Chondrocyte (in vitro differentiated cells): ENCODE measurements at places on chromosomes 12 and 14.

DNA sequence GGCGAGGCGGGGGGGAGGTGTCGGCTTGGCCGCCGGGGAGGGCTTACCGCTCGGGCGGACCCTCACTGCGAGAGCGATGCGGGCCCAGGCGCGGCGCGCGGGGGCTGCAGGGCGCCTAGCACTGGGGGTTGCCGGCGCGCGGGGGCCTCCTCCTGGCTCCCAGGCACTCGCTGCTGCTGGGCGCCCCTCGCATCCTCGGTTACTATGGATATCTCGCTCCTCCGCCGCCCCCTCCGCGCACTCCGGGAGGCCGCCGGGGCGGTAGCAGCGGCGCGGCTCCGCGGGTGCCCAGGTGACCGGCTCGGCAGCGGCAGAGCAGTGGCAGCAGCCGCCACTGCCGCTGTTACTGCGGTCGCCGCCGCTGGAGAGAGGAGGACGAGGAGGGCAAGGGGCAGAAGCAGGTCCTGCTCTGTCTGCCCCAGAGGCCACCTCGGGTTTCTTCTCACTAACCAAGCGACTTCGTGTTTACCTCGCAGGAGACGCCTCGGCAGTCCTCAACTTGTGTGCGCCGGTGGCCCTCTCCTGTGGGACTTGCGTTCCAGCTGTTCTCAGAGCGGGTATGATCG lies 250.1 kb downstream of the APAF1 start:
- no peak for DNase-seq
- no peaks in the 10 kb centered on the region for H3K36me3 ChIP-seq
- H3K27me3 ChIP-seq: peaks cover 73% of the 10 kb centered on the region
- peak overlapping the region; percentile 35 for H3K4me3 ChIP-seq

DNA sequence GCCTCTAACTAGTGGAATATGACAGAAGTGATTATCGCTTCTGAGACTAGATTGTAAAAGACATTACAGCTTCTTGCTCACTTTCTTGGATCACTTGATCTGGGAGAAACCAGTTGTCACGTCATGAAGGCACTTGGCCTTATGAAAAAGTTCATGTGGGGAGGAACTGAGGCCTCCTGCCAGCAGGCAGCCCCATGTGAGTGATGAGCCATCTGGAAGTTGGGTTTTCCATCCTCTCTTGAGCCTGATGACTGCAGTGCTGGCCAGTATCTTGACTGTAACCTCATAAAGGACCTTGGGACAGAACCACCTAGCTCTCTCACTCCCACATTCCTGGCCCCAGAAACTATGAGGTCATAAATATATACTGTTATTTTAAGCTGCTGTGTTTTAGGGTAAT lies 28.0 kb downstream of the TTLL5 start:
- H3K27ac ChIP-seq: no peak overlapping the region
- H3K4me3 ChIP-seq: no peak overlapping the region
- DNase-seq: no peak
- H3K27me3 ChIP-seq: no peaks in the 10 kb centered on the region
- peaks cover 26% of the 10 kb centered on the region for H3K36me3 ChIP-seq

DNA sequence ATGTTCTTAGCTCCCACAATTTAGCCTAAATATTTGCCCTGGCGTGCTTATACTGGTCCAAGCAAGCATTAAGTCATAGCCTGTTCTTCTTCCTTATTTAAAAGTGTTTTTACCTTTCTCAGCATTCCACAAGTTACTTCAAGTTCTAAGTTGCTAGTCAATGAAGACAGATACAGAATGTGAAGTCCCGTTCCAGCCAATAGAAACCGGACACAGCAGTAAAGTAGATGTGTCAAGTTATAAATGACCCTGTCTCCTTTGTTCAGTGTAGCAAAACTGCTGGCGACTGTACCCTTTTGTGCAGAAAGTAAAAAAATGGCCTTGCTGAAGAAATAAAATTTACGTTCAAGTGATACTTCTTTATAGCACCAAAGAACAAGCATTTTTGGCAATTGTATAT lies 3.9 kb downstream of the SNAPC1 start:
- H3K4me1 ChIP-seq: peaks cover 48% of the 10 kb centered on the region

- no peaks in the 10 kb centered on the region for H3K36me3 ChIP-seq
- no peak overlapping the region for H3K27ac ChIP-seq
- H3K4me1 ChIP-seq: no peaks in the 10 kb centered on the region
- no peak for DNase-seq
Measured at GRCh38 chr12:25904442-25904841, 54.0 kb upstream of the RASSF8 start.

DNA sequence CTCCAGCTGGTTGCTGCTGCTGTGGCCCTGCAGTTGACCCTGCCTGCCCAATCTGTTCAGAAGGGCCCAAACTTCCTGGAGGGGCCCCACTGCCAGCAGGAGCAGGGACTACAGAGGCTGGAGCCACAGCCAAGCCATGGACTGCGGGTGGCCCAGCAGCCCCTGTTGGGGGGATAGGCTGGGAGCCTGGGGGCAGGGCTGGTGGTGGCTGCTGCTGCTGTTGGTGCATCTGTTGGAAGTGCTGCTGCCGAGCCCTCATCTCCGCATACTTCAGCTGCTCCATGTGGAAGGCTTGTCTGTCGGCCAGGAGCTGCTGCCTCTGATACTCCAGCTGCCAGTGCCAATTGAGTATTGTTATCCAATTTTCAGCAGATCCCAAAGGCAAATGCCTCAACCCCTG lies 7.2 kb downstream of the MYL6 start:
- peak overlapping the region; percentile 28 for H3K27ac ChIP-seq
- no peak overlapping the region for H3K4me3 ChIP-seq
- H3K4me1 ChIP-seq: peaks cover 18% of the 10 kb centered on the region

DNA sequence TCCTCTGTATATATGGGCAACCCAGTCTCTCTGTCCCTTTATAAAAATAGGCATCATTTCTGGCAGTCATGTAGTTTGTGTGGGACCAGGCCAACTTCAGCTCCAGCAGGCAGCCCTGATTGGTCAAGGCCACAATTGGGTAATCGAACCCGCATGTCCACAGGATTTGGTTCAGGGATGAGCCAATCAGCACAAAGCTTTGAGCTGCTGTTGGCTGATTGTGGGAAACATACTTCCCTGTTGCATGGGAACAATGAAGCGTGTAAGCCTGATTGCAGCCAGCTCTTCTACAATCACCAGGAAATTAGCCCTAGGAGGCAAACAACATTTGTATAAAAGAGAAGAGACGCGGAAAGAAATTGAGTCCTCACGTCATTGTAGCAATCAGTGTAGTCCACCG lies 328.6 kb downstream of the PCNX1 start:
- DNase-seq: no peak
- H3K4me3 ChIP-seq: no peak overlapping the region
- H3K27me3 ChIP-seq: peaks cover 8% of the 10 kb centered on the region
- H3K27ac ChIP-seq: no peak overlapping the region
- no peaks in the 10 kb centered on the region for H3K36me3 ChIP-seq

GRCh38 chr12:1838994-1839365 lies 18.6 kb downstream of the LRTM2 start:
- H3K27ac ChIP-seq: no peak overlapping the region
- peaks cover 21% of the 10 kb centered on the region for H3K4me1 ChIP-seq
- no peak overlapping the region for H3K4me3 ChIP-seq
- peak; percentile 61 for DNase-seq
- H3K27me3 ChIP-seq: peaks cover 18% of the 10 kb centered on the region

DNA sequence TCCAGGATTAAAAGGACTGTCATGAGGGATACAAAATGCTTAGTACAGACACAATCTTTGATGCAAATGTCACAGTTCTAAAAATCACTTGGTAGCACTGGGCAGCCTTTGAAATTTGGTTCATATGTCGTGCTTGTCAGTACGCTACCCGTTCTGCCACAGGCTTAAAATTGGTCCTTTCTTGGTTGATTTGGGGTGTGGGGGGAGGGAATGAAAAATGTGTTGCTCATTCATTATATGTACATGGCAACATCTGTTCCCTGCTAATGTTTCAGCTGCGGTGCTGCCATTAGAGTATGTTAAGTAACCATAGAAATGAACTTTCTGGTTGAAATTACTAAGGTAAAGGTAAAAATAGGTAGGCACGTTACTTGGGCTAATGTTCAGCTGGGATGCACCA lies 155.4 kb upstream of the ARHGAP5 start:
- H3K27me3 ChIP-seq: no peaks in the 10 kb centered on the region
- H3K27ac ChIP-seq: no peak overlapping the region
- no peaks in the 10 kb centered on the region for H3K36me3 ChIP-seq
- DNase-seq: no peak

GRCh38 chr14:99226687-99227086 lies 45.3 kb downstream of the BCL11B start:
- H3K27ac ChIP-seq: no peak overlapping the region
- no peaks in the 10 kb centered on the region for H3K4me1 ChIP-seq
- H3K36me3 ChIP-seq: no peaks in the 10 kb centered on the region
- peaks cover 71% of the 10 kb centered on the region for H3K27me3 ChIP-seq
- H3K4me3 ChIP-seq: no peak overlapping the region

DNA sequence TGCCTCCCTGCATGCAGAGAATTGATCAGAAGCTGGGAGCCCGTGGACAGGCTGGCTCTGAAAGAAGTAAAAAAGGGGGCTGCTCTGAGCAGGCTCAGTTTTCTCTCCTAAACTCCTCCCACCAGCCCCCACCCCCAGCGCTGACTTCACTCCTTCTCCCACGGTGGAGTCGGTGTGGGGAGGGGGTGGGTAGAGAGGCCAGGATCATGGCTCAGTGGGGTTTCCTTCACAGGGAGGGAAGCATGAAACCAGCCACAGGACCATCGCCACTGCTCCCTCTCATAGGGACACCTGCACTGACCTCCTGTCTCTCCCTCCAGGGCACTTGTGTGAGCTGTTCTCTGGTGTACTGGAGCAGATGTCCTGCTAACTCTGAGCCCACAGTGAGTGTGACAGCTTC lies 78.9 kb downstream of the STAB2 start:
- H3K4me1 ChIP-seq: no peaks in the 10 kb centered on the region
- DNase-seq: no peak
- H3K27me3 ChIP-seq: peaks cover 47% of the 10 kb centered on the region
- H3K36me3 ChIP-seq: no peaks in the 10 kb centered on the region
- no peak overlapping the region for H3K4me3 ChIP-seq

DNA sequence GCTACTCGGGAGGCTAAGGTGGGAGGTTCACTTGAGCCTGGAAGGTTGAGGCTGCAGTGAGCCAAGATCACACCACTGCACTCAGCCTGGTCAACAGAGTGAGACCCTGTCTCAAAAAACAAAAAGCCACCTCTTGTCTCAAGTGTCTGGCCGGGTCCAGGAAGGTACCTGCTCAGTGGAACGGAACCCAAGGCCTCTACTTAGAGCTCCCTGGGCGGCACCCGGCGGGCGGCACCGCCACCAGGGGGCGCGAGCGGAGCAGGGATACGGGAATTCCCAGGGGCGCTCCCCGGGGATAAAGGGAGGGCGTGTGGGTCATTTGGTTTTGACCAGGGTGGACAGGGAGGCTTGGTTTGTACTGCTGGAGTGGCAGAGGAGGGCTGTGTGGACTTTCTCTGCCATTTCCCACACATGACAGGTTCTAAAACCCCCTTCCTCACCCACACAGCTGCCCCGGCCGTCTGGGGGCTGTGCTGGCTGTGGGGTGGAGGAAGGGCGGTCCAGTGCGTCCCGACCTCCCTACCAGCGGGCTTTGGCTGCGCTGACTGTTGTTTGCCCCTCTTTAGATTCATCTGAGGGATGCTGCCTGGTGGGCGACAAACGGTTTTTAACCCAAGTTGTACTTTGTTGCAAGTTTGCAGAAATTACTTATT lies 91.4 kb downstream of the SETD3 start:
- H3K4me3 ChIP-seq: no peak overlapping the region
- no peak for DNase-seq
- no peaks in the 10 kb centered on the region for H3K27me3 ChIP-seq
- peaks cover 5% of the 10 kb centered on the region for H3K36me3 ChIP-seq
- peaks cover 8% of the 10 kb centered on the region for H3K4me1 ChIP-seq

- no peak overlapping the region for H3K27ac ChIP-seq
- DNase-seq: no peak
- H3K4me3 ChIP-seq: no peak overlapping the region
- H3K4me1 ChIP-seq: no peaks in the 10 kb centered on the region
- no peaks in the 10 kb centered on the region for H3K36me3 ChIP-seq
Measured at GRCh38 chr12:41334390-41334789, 146.3 kb downstream of the PDZRN4 start.

DNA sequence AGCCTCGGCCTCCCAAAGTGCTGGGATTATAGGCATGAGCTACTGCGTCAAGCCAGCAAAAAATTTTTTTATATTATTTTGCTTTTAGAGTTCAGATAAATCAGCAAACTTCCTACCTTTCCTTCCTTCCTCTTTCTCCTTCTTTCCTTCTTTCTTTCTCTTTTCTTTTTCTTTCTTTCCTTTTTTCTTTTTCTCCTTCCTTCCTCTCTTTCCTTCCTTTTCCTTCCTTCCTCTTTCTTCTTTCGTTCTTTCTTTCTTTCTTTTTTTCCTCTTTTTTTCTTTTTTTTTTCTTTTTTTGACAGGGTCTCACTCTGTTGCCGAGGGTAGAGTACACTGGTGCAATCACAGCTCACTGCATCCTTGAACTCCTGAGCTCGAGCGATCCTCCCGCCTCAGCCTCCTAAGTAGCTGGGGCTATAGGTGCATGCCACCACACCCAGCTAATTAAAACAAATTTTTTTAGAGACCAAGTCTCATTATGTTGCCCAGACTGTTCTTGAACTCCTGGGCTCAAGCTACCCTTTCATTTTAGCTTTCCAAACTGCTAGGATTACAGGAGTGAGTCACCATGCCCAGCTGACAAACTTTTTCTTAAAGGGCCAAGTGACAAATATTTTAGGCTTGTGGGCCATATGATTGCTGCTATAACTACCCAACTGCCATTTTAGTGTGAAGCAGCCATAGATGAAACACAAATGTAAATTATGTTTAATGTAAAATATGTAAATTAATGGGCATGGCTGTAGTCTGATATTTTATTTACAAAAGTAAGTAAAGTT lies 7.1 kb upstream of the WASHC4 start:
- no peak overlapping the region for H3K4me3 ChIP-seq
- H3K27ac ChIP-seq: peak overlapping the region; percentile 69
- peaks cover 9% of the 10 kb centered on the region for H3K4me1 ChIP-seq
- no peak for DNase-seq

DNA sequence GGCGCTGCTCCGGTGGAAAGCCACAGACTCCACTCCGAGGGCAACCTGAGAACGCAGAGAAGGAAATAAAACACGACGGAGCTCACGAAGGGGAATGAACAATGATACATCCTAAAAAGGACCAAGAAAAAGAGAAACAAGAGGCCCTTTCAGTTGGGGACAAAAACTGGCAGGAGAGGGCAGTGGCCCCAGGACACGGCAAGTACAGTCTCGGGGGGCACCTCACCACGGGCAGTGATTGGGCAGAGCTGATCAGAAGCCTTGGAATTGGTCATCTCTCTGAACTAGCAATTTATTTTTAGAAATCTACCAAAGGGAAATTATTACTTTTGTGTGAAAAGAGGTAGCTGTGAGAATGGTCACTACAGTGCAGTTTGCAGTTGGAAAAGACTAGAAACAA lies 27.9 kb downstream of the CCDC92 start:
- H3K27ac ChIP-seq: no peak overlapping the region
- H3K27me3 ChIP-seq: no peaks in the 10 kb centered on the region
- DNase-seq: no peak
- H3K4me1 ChIP-seq: peaks cover 49% of the 10 kb centered on the region

- peaks cover 3% of the 10 kb centered on the region for H3K4me1 ChIP-seq
- H3K4me3 ChIP-seq: no peak overlapping the region
- H3K36me3 ChIP-seq: no peaks in the 10 kb centered on the region
- no peak for DNase-seq
- no peak overlapping the region for H3K27ac ChIP-seq
- no peaks in the 10 kb centered on the region for H3K27me3 ChIP-seq
Measured at GRCh38 chr14:103199124-103199523, 75.9 kb downstream of the TNFAIP2 start.

GRCh38 chr12:21239866-21240265 lies 94.9 kb downstream of the SLCO1A2 start:
- H3K27me3 ChIP-seq: peaks cover 5% of the 10 kb centered on the region
- no peak for DNase-seq
- peaks cover 6% of the 10 kb centered on the region for H3K36me3 ChIP-seq
- no peak overlapping the region for H3K4me3 ChIP-seq
- no peaks in the 10 kb centered on the region for H3K4me1 ChIP-seq
